Urothelium cell line (cell line): ENCODE measurements at places on chromosomes 5 and 9.

- no peak for DNase-seq
Measured at GRCh38 chr5:151672516-151672915, 14.2 kb downstream of the SPARC start.

- DNase-seq = no peak
Measured at GRCh38 chr5:156008844-156009243, 318.1 kb upstream of the SGCD start.

- DNase-seq = no peak
Measured at GRCh38 chr5:126540631-126541030, 54.4 kb downstream of the ALDH7A1 start.

DNA sequence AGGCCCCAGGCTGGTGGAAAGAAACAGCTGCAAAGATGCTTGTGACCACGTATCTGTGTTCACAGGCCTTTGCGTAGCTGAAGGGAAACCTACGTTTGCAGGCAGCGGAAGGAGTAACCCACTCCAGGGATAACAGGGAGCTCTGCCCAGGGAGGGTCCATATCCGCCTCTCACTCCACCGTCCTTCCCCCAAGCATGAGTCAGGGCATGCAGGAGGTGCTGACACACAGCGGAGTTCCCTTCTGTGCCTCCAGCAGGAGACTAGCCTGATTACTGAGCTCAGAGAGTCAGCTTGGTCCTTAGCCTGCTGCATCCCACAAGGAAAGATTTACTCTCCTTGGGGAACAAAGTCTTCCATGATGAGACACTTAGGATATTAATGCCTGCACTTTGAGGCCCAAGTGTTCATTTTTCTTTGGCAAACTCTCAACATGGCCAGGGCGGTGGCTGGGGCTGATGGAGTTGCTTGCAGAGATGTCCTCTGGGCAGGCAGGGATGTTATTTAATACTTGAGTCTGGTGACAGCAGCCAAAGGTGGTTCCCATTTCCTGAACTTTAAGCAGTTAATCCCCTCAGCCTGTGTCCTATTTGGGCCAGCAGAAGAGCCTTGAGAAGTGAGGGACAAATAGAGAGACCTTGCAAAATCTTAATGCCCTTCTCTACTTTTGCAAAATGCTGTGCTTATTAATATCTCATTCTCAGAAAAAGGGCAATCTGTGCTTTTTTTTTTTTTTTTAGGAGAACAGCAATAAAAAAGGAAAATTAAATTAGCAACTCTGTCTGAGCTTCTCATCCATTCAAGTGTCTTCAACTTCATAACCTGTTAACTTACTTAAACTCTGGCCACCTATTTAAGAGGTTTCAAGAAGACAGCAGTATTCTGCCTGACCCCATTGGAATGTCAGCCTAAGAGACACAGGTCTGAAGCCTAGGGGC is 222.1 kb downstream of the HSPA4 start:
- DNase-seq = peak; percentile 41

GRCh38 chr5:61472172-61472958 is 140.3 kb downstream of the ZSWIM6 start:
- DNase-seq = no peak

GRCh38 chr9:99069075-99069474 is 35.8 kb upstream of the TGFBR1 start:
- no peak for DNase-seq

GRCh38 chr9:126298063-126298801 is 28.4 kb upstream of the MVB12B start:
- no peak for DNase-seq

DNA sequence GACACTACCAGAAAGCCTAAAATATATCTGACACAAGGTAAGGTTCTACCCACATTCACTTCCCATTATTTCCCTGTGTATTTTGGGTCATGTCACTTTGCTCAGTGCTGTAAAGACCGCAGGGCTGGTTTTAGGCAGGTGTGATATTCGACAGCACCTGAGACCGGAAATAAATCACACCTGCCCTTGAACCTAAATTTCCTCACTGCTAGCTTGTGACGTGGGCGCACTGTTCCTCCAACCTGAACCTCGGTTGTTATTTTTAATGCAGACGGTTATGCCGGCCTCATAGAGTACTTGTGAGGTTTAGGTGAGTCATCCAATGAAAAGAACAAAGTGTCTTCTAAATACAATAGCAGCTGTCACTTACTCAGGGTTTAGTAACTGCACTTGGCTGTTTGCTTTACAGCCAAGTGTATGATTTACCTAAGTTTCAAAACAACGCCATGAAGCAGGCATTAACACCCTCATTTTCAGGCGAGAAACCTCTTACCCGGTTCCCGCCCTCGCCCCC is 20.7 kb upstream of the ZNF782 start:
- peak; percentile 49 for DNase-seq

- DNase-seq = no peak
Measured at GRCh38 chr9:130339306-130339705, 73.7 kb downstream of the HMCN2 start.

GRCh38 chr5:135944564-135944963 is 10.2 kb downstream of the LECT2 start:
- no peak for DNase-seq

GRCh38 chr9:68979538-68980314 is 34.2 kb downstream of the PRKACG start:
- no peak for DNase-seq

DNA sequence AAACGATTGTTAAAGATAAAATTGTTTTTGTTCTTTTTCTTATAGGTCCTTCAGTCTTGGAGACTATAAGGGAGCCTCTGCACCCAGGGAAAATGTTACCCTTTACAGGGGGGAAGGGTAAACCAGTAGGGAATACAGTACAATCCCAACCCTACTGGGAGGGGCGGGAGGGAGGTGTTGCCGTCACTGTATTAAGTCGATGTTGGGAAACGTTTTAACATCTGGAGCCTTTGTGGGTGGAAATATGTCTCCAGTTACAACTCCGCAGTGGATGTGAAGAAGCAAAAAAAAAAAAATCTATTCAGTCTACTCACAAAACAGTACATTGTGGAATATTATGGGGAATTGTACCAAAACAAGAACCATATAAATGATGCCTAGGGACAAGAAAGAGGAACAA is 47.2 kb upstream of the FCHO2 start:
- DNase-seq = no peak

- DNase-seq = no peak
Measured at GRCh38 chr9:92660266-92660665, 9.7 kb downstream of the IPPK start.

GRCh38 chr5:21831145-21831787 is 1021.9 kb downstream of the CDH12 start:
- no peak for DNase-seq

- no peak for DNase-seq
Measured at GRCh38 chr5:90875456-90875855, 316.9 kb downstream of the ADGRV1 start.

DNA sequence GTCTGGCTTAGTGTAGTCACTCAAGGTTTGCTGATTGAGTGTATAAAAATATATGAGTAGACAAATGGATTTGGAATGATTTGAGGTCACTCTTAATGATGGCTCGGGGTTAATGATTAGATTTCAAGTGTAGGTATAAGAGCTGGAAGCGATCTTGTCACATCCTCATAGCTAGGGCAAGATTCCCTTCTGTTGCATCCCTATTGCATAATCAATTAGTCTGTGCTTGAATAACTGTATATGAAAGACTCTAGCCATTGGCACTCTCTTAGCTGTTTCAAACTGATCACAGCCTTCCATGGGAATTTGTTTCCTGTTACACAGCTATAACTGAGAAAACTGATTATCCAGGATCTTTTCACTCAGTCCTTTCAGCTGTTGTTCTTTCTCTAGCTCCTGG is 811.6 kb downstream of the TLE4 start:
- DNase-seq = no peak

GRCh38 chr5:60206234-60206633 is 312.7 kb upstream of the PDE4D start:
- DNase-seq = no peak

DNA sequence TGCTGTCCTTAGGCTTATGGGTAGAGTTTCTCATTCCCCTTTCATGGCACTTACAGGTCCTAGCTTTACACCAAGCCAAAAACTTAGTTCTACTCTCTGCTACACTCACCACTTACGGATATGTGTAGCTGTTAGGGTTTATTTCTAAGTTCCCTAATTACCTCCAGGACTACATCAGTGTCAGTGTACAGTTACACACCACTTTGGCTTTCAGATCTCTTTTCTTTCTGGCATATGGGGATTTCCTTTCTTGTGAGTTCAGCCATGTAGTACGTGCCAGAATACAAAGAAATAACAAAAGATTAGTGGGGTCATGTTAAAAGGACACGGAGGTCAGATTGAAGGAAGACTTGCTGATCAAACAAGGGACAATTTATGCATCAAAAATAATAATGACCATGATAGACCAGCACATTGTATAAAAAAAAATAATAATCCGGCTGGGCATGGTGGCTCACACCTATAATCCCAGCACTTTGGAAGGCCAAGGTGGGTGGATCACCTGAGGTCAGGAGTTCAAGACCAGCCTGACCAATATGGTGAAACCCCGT is 41.8 kb downstream of the LYRM7 start:
- no peak for DNase-seq

- no peak for DNase-seq
Measured at GRCh38 chr5:41522193-41522786, 11.9 kb upstream of the PLCXD3 start.

- DNase-seq = no peak
Measured at GRCh38 chr5:5178580-5178979, 38.5 kb downstream of the ADAMTS16 start.

GRCh38 chr5:56161439-56161823 is 71.7 kb downstream of the ANKRD55 start:
- DNase-seq = no peak

- DNase-seq = no peak
Measured at GRCh38 chr5:40078898-40079575, 600.7 kb upstream of the PTGER4 start.

DNA sequence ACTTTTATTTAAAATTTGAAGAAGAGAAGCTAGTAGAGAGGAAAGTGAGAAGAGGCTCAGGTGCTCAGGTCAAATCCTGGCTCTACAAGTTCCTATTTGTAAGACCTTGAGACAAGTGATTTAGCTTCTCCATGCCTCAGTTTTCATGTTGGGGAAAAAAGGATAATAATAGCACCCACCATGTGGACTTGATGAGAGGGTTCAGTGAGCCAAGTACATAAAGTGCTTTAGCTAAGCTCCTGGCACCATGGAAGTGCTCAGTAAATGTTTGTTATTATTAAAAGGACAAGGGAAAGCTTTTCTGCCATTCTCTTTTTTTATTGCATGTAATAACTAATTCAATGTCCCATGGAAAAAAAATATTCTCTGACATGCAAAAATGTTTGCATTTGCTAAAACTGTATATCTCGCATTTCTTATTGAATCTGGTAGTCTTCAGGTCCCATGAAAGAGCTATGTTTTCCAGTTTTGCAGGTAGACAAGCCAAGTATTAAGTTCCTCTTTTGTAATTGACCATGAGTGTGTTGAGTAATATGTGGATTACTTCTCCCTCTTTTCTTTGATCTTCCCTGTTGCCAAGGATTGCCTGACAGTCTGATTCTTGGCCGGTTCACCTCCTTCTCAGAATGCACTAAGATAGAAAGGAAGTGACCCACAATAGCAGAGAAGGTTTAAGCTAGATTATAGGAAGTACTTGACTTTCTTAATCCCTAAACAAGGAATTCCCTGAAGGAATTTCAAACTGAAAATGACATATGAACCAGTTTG is 45.6 kb upstream of the TRIM32 start:
- no peak for DNase-seq

- DNase-seq = no peak
Measured at GRCh38 chr5:82445726-82446335, 167.7 kb upstream of the RPS23 start.

DNA sequence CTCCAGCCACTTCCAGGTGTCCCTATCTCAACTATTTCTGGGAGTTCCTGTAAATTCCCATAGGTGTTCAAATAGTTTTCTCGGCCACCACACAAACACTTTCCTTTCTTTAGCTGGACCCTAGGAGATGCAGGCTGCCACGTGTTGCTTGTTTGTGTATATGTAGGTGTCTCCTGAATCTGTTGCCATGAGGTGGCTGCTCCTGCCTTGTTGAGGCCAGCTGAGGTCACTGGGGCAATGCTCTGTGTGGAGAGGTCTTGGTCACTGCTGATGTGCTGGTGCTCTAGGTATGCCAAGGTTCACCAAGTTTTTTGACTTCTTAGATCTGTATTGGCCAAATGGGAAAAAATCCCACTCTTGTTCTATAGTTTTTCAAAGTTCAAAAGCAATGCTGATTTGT is 132.5 kb upstream of the CHD1 start:
- DNase-seq = no peak

DNA sequence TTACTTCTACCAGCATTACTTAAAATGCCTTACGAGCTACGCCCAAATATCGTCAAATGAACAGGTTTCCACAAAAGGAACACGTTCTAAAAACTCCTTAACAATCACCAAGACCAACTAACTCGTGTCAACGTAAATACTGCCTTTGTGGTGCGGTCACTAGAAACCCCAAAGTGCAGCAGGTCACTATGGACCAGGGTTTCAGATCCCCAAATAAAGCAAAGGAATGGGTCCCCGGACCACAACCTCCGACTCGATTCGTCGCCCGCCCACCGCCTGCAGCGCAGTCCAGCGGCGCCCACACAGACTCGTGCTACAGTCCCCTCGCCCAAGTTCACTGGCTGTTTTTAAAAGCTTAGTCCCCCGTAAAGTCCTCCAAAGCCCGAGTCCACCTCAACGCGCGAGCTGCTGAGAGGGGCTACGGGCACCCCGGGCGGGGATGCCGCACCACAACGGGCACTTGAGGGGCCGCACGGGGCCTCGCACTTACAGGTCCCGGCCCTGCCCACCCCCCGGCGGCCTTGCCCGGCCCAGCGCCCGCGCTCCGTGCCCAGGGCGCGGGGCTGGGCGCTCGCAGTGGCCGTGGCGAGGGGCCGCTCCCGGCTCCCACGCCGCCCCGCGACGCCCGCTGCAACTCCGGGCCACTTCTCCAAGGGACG is 1.1 kb downstream of the NFIB start:
- DNase-seq = peak; percentile 9
